ENCODE measurements at places on chromosomes 6 and 20.

DNA sequence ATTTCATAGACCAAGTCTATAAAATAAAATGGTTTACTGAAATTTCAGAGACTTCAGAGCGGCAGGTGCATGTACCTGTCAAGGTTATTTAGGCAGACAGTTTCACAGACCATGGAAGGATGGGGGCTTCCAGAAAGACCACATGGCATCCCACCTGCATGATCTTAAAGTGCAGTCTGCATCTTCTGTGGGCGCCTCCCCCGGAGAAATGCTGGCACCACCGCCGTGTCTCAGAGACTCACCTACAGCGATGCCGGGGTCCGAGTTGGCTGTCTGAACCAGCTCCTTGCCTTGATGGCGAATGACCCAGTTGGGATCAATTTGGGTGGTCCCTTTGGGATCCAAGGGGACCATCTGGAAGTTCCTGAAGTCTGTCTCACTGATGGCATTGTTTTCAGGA, 30.6 kb downstream of the THBS2 start:
- DNase-seq: no peak

- no peak for DNase-seq
These were observed 996 bp downstream of the DOK5 start for GRCh38 chr20:54476169-54477009.

GRCh38 chr6:24931296-24931695, 4.5 kb downstream of the RIPOR2 start:
- no peak for DNase-seq

DNA sequence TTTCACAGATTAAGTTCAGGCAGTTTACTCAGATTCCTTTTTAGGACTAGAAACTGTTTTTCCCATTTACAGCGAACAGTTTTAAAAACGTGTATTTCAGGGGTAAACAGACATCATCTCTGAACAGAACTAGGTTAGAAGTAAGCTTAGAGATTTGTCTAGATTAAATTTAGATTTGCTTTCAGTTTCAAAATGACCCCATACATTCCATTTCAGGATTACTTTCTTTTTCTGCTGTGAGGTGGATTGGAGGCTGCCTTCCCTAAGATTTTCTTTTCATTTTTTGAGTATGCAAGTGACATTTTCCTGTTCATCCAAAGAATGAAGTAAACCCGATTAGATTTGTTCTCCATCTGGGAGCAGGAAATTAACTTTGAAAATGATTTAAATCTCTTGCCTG, 747.2 kb downstream of the KHDRBS2 start:
- no peak for DNase-seq

DNA sequence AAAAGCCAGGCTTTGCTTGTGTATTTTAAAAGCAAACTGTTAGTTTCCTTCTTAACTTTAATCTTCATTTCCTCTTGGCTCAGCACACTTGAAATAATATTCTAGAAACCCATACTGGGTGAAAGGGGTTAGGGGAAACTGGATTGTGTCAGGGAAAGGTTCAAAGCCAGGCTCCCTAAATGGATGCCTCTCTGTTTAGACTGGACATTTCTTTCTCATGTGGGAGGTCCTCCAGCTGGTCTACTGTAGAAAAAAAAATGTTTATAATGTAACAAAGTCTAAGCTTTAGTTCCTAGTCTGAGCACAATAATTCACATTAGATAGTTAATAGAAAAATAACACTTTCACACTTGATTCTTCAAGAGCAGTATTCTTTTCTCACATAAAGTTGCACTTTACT, 89.0 kb upstream of the AKIRIN2 start:
- DNase-seq: no peak

DNA sequence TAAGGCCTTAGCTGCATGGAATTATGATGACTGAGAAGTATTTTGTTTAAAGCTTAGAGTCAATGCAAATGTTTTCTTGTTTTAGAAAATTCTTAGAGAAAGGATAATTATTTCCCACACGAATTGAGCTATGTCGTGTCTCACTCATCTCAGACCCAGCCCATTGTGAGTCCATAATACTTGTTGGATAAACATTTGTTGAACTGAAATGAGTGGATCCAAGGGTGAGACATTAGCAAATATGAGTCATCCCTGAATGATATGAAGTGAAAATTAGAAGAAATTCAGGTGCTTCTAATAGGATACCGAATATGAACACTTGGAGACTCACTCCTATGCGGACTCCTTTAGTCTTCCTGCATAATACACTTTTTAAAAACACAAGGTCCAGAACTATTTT, 41.6 kb upstream of the ARMC2 start:
- no peak for DNase-seq

DNA sequence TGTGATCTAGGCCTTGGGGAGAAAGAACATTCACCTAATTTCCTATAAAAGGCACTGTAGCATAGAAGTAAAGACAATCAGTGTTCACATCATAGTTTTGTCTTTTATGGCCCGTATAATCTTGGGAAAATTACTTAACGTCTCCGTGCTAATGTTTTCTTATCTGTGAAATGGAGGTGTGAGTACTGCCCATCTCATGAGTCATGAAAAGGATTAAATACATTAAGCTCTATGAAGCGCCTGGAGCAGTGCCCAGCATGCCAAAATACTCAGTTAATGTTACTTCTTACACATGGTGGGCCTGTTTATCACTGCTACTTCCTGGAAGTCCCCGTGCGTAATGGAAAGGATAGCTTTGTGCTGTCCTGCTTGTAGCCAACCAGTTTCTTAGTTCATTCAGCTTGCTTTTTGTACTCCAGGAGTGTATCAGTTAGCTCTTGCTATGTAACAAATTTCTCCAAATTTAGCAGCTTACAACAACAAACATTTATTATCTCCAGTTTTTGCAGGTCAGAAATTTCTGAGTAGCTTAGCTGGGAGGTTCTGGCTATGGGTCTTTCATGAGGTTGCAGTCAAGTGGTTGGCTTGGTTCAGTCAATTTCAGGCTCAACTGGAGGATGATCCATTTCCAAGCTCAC, 103.6 kb upstream of the BMP2 start:
- DNase-seq: peak; percentile 78

DNA sequence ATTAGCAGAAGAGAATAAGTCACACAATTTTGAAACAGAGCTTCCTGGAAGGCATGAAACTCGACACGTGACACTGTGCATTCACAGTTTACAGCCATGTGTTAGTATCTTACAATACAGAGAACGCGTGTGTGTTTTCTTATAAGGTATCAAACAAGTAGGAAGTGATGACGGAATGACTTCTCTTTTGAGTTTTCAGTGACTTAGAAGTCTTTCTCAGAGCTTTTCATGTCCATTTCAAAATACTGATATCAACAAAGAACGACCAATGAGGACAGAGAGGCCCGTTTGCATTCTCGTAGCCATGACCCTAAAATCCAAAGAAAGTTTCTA, 36.6 kb upstream of the DUSP22 start:
- DNase-seq: no peak

DNA sequence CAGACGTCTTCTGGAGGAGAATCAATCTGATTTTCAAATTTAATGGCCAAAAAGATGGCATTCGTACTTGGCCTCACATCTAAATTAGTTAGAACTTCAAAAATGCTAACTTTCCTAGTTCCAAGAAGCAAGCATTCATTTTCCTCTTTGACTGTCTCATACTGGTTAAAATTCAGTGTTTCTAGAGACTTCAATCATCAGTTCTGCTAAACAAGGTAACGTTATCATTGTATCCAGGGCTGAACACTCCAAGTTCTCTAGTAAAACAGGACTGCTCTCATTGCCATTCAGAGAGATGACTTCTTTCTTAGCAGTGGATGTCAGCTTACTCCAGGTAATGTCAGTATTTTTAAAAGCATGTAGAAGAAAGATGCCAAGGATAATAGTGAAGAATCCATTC, 34.6 kb upstream of the ENTPD6 start:
- no peak for DNase-seq

Data from Daoy (cell line).